ENCODE measurements at places on chromosomes 1 and 21. TPM values are rescaled to one million over a fixed set of nuclear protein-coding genes. Genes with fewer than 3 reads are reported as not detected.

GRCh38 chr1:27009601-27010197 lies 3.0 kb downstream of the TENT5B start:
- DNase-seq, result no peak

DNA sequence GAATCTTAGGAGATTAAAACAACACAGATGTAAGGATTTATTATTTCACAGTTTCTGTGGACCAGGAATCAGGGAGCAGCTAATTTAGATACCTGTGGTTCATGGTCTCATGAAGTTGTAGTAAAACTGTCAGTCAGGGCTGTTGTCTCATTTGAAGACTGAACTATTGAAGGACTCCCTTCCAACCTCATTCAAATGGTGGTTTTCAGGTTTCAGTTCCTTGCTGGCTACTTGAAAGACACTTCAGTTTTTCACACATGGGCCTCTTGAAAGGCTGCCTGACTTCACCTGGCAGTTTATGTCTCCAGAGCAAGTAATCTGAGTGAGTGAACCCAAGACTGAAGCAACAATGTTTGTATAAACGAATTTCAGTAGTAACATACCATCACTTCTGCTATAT lies 915.9 kb downstream of the PLA2G4A start:
- DNase-seq, result no peak

GRCh38 chr1:30335389-30335996 lies 387.9 kb downstream of the MATN1 start:
- no peak for DNase-seq

DNA sequence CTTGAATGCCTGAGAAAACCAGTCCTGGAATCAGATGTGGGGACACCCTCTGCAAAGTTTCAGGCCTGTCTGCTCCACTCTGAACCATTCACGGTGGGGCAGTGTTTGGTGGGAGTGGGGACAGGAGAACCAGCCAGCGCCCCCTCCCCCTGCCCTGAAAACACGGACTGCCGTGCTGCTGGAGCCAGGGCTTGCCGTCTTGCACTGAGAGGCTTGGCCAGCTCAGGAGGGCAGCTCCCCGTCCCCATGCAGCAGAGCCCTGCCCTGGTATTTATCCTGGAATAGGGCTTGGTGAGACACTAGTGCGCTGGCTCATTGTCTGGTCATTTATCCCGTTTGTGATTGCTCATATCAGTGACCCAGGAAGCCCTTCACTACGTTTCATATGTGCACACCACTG lies 3.9 kb downstream of the S100B start:
- no peak for DNase-seq

DNA sequence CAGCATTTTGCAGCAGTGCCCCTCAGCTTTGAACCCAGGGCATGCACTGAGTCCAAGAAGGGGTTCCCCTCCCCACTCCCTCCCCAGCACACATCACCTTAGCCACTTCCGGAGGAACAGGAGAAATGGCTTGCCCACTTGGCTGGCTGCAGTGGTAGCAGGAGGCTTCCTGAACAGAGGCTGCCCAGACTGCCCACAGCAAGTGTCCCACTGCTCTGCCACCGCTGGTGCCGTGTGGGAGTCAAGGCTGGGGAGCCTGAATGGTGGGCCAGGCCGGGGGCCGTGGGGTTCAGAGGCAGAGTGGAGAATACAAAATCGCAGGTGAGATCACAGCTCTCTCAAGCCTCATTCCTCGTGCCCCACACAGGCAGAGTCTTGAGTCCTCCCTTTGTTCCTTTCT lies 34.5 kb downstream of the CD247 start:
- no peak for DNase-seq

DNA sequence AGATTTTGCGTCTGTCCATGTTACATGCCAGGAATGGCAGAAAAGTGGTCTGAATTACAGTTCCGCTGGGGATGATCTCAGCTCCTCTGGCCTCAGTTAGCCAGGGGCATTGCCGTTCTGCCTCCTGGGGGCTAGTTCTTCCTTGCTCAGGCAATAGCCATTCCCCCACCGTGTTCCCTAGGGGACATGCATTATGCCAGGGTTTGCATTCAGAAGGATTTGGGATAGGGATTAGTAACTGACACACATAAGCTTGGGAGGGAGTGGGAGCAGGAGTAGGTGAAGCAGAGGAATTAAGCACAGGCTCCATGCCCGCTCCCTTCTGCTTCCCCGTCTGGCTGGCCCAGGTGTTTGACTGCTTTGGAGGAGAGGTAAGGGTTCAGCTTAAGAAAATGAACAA lies 12.7 kb downstream of the LRRC71 start:
- no peak for DNase-seq

The CRB1 gene
- 0.24 TPM for total RNA-seq

The PCSK9 gene
- not detected for total RNA-seq

The EXOC8 gene
- 11.5 TPM for total RNA-seq

The ZBTB8B gene
- not detected for total RNA-seq

The ADORA3 gene
- total RNA-seq, result 0.51 TPM

The SERPINC1 gene
- 0.40 TPM for total RNA-seq
